Testis (tissue), 5 donors: ENCODE measurements at places on chromosomes 3 and 15. TPM values are rescaled to one million over a fixed set of nuclear protein-coding genes. Genes with fewer than 3 reads are reported as not detected.

Gene SAMD7
- not detected for total RNA-seq

Gene AGBL1
- 0.37 TPM for total RNA-seq

DNA sequence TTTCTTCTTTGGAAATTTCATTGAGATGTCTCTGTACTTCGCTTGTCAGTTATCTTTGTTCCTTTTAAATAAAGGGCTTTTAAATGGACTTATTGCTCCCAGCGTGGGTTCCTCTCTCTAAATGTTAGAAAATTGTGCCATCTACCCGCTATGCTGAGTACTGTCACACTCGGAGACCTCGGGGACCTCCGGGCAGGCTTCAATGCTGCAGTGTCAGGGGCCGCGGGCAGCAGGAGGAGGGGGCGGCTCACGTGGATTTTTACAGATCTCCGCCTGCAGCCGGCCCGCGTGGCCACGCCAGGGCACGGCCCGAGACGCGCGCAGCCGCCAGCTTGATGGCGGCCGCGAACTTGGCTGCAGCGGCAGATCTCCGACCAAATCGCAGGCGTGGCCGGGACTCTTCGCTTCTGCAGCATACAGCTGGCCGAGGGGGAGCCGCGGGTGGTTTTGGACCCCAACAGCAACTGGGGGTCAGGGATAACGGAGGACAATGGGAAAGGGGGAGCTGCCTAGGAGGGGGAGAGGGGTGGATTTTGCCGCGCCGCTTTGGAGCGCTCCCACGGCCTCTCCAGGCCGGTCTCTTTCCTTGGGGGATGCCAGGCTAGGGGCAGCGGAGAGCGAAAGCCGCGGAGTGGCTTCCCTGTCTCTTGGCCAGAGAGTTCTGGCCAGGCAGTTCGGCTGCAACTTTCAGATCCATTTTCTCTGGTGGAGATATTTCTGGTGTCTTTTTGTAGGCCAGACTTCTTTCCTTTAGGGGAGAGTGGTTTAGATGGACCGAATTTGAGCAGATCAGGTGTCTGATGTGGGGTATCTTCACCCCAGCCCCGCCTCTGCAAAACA lies 15.3 kb downstream of the NR2F2 start:
- H3K27me3 ChIP-seq: no peaks in the 10 kb centered on the region
- peak; percentile 86 for DNase-seq
- peaks cover 21% of the 10 kb centered on the region for H3K4me1 ChIP-seq
- H3K27ac ChIP-seq: peak overlapping the region; percentile 97
- H3K4me3 ChIP-seq: peak overlapping the region; percentile 34

Gene SH2D7
- total RNA-seq: 2.2 TPM

Gene CNTN4
- total RNA-seq: 10.4 TPM

- H3K27ac ChIP-seq: peak overlapping the region; percentile 79
- no peaks in the 10 kb centered on the region for H3K27me3 ChIP-seq
- peaks cover 35% of the 10 kb centered on the region for H3K4me1 ChIP-seq
- no peak for DNase-seq
- no peak overlapping the region for H3K4me3 ChIP-seq
- H3K36me3 ChIP-seq: no peaks in the 10 kb centered on the region
Measured at GRCh38 chr15:85580879-85581278, 200.5 kb downstream of the AKAP13 start.

Gene SMCO1
- total RNA-seq: 0.25 TPM
